AML-193 (cell line): ENCODE measurements at places on chromosomes 3 and 15.
A peak's percentile ranks its signal among the peaks of the same experiment; 100 is the strongest.

DNA sequence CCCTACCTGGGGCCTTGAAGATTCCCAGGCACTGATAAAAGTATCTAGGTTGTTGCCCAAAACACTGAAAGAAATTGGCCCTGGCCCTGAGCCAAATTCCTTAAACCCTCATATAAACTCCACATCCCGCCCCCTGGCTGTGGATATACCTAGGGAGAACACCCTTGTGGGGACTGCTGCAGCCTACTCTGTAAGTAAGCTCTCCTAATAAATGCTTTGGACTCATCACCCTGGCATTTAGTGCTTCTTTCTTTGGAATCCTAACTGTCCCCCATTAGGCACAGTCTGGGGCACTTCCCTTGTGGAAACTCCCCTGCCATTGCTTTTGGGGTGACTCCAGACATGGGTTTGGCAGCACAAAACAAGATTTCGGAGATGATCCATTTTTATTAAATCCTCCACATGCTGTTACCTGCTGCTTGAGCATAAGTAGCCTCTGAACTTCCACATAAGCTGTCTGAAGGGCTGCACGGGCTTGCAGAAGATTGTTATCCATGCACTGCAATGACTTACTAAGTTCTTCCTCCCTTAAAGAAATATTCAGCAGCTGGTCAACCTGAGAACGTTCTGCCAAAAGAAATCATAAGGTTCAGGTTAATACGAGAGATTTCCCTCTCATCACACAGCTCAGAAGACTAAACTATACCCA, 46.4 kb downstream of the ZNF106 start:
- DNase-seq: no peak

GRCh38 chr3:151400341-151400740, 15.8 kb upstream of the P2RY12 start:
- no peak for DNase-seq

DNA sequence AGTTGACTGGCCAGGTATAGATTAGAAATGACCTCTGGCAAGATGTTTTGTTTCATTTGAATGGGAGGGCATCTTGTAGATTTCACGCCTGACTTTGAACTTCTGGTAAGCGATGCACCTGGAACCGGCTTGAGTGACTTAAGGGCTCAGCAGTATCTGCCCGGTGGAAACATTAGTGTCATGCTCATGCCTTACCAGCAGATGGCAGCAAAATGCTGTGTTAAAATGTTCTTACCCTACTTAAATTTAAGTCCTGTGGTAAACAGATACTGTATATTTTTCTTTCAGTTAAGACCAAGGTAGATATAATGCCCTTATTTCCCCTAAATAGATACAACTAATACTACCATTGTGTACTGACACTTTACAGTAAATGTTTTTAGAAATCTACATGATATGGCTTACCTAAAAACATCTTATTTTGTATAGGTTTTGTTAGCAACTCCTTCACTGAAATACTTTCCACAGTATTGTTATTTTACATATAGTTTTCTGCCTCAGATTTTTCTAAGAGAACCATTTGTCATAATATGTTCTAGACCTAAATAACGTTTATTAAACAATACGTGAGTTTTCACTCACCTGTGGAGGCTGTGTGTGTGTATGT, 25.5 kb downstream of the ASB7 start:
- DNase-seq: peak; percentile 46

DNA sequence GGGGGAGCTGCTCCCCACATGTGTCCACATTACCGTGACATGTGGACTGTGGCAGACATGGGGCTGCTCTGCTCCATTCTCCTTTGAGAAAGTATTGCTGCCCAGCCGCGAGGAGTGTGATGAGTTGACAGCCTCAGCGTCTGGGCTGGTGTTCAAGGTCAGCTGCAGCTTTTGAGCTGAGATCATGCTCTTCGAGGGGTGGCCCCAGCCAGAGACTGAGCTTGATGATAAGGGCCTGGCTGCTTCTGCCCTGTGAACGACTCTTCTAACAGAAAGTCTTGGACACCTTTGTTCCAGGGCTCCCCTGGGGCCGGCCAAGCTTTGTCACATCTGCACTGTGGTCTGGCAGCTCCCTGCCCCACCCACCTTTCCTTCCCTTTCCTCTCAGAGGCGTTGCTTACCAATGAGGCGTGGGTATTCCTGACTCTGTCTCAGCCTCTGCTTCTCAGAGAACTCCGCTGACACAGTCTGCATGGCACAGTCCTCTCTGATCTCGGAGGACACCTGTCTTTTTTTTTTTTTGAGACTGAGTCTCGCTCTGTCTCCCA, 86.6 kb downstream of the CHRD start:
- no peak for DNase-seq

DNA sequence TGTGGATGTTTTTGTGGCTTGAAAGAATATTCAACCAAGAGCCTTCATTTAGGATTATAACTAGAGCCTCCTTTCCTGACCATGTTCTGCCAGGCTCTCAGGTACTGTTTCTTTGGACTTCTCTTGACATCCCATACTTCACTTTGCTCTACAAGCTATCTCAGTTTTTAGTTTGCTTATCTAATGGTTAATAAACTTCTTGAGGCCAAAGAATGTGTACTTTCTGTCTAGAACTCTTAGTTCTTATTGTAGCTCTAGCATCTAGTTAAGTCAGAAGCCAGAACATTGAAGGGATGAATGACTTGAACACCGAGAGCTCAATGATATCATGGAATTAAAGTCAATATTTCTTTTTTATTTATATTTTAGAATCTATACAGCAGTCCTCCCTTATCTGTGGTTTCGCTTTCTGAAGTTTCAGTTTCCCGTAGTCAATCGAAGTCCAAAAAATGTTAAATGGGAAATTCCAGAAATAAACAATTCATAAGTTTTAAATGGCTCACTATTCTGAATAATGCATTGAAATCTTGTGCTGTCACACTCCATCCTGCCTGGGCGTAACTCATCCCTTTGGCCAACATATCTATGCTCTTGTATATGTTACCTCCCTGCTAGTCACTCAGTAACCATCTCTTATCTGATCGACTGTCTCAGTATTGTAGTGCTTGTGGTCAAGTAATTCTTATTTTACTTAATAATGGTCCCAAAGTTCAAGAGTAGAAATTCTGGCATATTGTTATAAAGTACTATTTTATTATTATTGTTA, 368.6 kb upstream of the RBMS3 start:
- no peak for DNase-seq

GRCh38 chr3:26368312-26368711, 254.3 kb upstream of the LRRC3B start:
- DNase-seq: no peak

- no peak for DNase-seq
Observed at GRCh38 chr3:66809595-66809958, 188.5 kb upstream of the KBTBD8 start.

DNA sequence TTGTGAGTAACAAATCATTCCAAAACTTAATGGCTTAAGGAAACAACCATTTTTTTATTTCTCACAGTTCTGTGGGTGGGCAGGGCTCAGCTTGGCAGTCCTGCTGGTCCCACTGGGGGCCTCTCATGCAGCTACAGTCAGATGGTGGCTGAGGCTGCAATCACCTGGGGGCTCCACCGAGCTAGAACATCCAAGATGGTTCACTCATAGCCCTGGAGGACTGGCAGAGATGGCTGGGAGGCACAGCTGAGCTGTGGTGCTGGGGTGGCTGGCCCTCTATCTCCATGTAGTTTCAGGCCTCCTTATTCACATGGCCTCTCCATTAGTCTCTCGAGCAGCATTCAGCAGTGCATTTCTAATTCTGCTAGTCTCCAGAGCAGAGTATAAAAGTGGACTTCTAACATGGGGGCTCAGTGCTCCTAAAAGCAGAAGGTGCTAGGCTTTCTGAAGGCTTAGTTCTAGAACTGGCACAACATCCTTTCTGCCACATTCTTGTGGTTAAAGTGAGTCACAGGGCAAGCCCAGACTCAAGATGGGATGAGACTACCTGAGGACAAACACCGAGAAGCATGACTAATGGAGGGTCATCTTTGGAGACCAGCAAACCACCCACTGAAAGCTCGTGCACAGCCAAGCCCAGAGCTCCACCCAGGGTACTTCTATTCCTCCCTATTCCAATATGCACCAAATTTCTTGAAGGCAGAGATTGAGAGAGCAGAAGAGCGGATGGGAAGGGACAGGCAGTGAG, 6.3 kb downstream of the CAV3 start:
- DNase-seq: no peak

GRCh38 chr3:187740421-187741399, 4.6 kb downstream of the BCL6 start:
- peak; percentile 56 for DNase-seq

DNA sequence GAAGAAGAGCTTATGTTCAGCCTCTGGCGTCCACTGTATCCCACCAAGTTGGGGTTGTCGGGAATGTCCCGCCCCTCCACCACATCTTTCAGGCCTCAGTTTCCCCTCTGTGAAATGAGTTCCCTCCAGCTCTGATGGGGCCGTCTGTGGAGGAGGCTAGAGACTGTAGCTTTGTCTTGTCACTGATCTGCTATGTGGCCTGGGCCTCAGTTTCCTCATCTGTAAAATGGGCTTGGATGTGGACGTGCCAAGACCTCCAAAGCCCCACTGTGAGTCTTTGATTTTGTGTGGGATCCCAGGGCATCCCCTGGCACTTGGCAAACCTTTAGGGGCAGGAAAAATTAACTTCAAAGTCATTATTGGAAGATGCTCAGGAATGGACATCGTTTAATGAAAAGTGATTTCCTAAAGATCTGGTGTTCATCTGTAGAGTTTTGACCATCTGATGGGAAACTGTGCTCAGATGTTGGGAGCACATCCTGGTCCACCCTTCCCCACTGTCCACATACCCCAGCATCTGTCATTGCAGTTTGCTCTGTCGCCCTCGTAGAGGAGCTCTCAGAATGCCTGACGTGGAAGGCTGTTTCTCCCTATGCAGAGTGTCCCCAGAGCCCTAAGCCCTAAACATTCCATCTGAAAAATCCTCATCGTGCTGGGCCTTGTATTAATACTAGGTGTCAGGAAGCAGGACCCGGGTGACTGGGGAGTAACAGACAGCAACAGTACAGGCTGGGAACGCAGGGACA, 28.5 kb downstream of the SLC6A6 start:
- no peak for DNase-seq

DNA sequence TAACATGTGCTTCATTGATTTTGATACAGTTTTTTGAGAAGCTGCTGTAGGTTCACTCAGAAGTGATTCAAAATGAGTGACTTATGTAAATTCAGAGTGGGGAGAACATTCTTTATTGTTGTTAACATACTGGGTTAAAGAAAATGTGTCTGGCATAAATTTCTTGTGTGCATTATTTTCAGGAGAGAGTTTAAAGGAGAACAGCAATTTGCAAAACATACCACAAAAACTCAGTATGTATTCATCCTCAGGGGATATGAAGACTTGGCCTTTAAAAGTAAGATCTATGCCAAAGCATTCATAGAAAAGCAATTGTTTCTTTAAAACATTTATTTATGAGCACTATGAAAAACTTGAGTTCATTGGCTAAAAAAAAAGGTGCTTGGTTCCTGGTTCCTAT, 1089.8 kb downstream of the ROBO2 start:
- no peak for DNase-seq

GRCh38 chr3:161647936-161648470, 151.4 kb downstream of the OTOL1 start:
- DNase-seq: no peak

- no peak for DNase-seq
Observed at GRCh38 chr3:181066143-181067087, 76.9 kb upstream of the DNAJC19 start.

- no peak for DNase-seq
Observed at GRCh38 chr3:26683902-26684301, 61.3 kb downstream of the LRRC3B start.

GRCh38 chr3:17151598-17152373, 267.0 kb downstream of the PLCL2 start:
- peak; percentile 58 for DNase-seq

- DNase-seq: no peak
Observed at GRCh38 chr3:129046037-129046731, 14.4 kb upstream of the GP9 start.

GRCh38 chr3:61420136-61420759, 141.1 kb upstream of the PTPRG start:
- DNase-seq: no peak

GRCh38 chr15:95284933-95285421, 1045.5 kb upstream of the NR2F2 start:
- DNase-seq: peak; percentile 49

- DNase-seq: no peak
Observed at GRCh38 chr15:51475736-51476135, 134.3 kb downstream of the GLDN start.

DNA sequence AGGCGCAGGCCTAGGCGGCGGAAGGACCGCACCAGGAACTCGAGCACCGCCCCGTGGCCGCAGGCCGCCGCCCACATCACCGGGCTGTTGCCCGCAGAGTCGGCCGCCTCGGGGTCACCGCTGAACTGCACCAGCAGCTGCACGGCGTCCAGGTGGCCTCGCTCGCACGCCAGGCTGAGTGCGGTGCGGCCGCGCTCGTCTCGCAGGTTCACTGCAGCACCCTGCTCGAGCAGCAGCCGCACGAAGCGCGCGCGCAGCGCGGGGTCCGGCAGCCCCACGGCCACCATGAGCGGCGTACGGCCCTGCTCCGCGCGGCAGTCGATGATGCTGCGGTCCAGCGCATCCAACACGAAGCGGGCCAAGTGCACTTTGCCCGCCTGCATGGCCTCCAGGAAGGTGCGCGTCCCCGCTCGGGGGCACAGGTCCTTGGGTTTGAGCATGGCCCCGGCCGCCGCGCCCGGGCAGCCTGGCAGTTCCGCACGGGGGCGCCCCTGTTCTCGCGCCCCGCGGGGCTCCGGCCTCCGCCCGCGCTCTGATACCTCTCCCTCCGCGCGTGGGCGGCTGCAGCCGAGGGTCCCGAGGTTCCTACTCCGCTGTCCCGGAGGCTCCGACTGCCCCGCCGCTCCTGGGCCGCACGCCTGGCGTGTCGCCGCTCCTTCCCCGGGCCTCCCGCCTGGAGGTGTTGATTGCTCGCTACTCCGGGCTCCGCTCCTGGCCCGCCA, 556 bp downstream of the ANKRD63 start:
- DNase-seq: peak; percentile 41

DNA sequence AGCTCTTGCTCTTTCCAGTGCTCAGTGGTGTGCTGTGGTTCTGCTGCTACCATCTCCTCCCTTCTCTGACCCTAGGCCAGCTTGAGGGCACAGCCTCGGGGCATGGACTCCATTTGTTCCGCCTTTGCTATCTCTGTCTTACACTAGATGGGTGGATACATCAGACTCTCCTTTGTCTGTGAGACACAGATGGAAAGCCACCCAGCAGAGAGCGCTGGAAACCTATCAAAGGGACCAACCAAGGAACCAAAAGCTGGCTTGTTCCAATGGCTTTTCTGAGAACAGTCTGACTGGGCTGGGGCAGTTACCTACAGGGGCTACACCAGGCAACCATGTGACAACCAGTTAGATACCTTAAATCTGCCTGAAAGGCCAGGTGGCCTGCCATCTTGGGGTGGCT, 63.8 kb downstream of the NPTN start:
- DNase-seq: no peak

- peak; percentile 51 for DNase-seq
Observed at GRCh38 chr3:130894130-130894985, 474 bp downstream of the ATP2C1 start.

- DNase-seq: no peak
Observed at GRCh38 chr15:41945221-41945620, 27.1 kb downstream of the EHD4 start.

GRCh38 chr15:63348392-63348791, 33.3 kb downstream of the CA12 start:
- DNase-seq: peak; percentile 54
